Upper lobe of right lung (tissue), 1 donor: ENCODE measurements at places on chromosomes 3 and 15.
A peak's percentile ranks its signal among the peaks of the same experiment; 100 is the strongest.

DNA sequence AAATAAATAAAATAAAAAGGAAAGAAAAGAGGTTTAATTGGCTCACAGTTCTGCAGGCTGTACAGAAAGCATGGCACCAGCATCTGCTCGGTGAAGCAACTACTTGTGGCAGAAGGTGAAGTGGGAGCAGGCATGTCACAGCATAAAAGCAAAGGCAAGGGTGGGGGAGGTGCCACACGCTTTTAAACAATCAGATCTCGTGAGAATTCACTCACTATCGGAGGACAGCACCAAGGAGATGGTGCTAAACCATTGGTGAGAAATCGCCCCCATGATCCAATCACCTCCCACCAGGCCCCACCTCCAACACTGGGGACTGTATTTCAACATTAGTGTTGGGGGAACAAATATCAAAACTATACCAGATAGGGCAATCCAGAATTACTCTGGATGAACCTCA is 15.3 kb downstream of the SCG3 start:
- DNase-seq: no peak

DNA sequence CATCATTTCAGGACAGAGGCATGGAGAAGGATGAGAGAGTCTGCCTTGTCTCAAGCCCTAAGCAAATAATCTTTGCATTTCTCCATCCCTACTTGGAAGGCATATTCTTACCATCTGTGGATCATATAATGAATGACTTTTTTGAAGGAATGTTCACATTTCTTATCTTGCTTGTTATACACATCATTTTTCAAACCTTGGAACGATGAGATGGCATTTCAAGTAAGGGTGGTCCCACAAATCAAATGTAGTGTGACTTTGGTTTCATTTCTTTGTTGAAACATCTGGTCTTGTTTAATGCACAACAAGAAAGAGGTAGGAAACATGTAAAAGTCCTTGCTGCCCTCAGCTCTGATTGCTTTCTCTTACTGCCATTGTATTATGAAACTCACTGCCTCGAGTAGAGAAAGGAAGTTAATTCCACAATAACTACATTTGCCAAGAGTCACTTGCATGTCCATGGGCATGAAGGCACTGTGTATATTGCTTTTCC is 32.1 kb downstream of the RBMS3 start:
- no peak for DNase-seq

DNA sequence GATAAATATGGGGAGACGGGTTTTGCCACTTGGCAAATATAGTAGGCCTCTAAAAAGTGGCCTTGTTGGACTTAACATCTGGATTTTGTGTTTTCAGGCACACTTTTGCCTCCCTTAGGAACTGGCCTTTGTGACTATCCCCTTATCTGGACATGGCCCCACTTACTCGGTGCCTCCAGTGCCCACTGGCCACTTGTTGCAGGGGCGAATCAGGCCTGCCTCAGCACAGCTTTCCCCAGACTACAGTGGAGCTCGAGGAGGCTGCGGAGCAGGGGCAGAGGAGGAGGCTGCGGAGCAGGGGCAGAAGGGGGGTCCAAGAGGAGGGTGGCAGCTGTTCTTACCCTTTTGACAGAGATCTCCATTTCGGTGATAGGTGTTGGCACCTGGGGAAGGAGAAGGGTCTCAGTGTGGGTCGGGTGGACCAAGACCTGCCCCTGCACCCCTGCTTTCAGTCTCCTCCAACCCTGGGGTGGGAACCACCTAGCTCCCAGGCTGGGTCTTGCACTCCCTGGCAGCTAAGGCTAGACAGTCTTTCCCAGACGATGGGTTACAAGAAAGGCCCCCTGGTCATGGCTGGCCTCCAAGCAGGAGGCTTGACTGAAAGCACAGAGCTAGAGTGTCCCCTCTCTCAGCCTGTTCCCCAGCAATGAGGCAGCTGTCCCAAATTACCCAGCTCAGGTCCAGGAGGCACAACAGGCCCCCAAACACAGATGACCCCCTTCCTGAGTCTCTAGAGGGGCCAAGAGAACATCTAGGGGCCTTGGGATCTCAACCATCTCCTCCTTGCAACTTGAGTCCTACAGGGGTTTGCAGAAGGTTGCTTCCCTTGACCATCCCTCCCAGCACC is 6.1 kb downstream of the SEMA3G start:
- no peak for DNase-seq

GRCh38 chr3:25297667-25298585 is 130.1 kb upstream of the RARB start:
- no peak for DNase-seq

- DNase-seq: no peak
These were observed 147.8 kb downstream of the SLC9A9 start for GRCh38 chr3:143700431-143700975.

- DNase-seq: no peak
These were observed 1.7 kb downstream of the TBC1D5 start for GRCh38 chr3:17740721-17741141.

DNA sequence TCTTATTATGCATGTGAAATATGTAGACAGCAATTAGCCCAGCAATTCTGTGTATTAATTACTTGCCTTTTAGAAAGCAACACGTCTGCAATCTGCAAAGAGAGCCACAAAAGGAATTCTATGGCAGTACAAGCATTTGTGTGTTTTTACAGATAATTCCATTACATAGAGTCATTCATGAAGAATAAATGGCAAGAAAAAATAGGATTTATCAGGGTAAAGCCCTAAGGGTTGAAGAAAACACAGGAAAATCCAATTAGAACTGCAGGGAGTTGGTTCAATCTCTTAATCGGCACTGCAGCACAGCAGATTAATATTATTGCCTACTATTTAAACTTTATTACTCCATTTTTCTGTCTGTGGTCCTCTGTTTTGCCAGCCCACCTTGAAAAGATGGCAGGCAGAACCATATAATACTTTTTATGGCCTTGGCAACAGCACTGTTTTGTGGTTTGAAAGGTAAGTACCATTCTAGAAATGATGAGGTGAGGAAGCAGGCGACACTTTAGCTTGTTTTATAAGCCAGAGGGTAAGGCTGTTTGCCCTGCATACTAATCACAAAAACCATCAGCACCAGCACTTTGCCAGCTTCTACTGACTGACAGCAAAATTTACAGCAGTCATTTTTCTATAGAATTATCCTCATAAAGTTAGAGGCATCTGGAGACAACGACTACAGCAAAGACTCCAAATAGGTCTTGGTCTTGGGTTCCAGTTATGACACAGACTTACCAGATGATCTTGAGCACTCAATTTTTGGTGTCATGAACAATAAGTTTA is 638.2 kb upstream of the NAALADL2 start:
- DNase-seq: no peak

- no peak for DNase-seq
These were observed 607 bp upstream of the PPP1R14D start for GRCh38 chr15:40829115-40829514.

- DNase-seq: no peak
These were observed 378.7 kb upstream of the ATP11B start for GRCh38 chr3:182414586-182414985.

GRCh38 chr15:77180757-77181156 is 109.8 kb upstream of the TSPAN3 start:
- no peak for DNase-seq

GRCh38 chr3:52291508-52292181 is 4.0 kb downstream of the GLYCTK start:
- peak; percentile 55 for DNase-seq

DNA sequence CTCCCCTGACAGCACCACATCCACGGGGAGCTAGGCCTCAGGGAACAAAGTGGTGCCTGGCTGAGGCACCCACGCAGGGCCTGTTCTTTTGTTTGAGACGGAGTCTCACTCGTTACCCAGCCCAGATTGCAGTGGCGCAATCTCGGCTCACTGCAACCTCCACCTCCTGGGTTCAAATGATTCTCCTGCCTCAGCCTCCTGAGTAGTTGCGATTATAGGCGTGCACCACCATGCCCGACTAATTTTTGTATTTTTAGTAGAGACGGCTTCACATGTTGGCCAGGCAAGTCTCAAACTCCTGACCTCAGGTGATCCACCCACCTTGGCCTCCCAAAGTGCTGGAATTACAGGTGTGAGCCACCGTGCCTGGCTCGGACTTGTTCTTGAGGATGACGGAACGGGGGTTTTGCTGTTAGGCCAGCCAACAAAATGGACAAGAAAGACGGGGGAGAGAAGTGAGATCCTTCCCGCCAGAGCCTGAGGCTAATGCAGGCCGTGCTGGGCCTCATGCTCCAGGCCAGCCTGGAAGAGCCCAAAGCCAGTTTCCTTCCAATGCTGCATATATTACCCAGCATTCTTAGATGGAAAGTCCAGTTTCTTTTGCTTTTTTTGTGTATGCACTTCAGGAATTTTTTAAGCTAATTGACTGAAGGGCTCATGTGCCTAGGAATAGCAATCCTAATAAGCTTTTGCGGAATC is 28.1 kb upstream of the FURIN start:
- DNase-seq: no peak

- no peak for DNase-seq
These were observed 33.0 kb downstream of the DNAH1 start for GRCh38 chr3:52349131-52349530.

DNA sequence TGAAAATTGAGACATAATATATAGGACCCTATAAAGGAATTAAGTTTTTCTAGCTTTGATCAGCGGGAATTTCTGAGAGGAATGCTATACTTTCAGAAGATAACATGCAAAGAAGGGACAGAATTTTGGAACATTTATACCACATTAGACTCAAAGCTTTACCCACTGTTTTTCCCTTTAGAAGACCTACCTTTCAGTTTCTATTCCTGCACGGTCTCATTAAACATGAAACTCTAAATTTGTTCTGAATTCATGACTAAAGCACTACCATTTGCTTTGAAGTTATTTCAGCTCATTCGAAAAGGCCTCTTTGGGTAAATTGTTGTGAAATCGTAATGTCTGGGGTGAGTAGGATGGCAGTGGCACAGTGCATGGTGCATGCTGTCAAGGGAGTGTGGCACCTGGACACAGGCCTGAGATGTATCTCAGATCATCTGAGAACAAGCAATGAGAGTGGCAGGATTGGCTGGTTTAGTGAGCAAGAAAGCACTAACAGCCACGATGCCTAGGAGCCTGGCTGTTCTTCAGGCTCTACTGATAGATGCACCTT is 42.5 kb downstream of the CHCHD4 start:
- no peak for DNase-seq

DNA sequence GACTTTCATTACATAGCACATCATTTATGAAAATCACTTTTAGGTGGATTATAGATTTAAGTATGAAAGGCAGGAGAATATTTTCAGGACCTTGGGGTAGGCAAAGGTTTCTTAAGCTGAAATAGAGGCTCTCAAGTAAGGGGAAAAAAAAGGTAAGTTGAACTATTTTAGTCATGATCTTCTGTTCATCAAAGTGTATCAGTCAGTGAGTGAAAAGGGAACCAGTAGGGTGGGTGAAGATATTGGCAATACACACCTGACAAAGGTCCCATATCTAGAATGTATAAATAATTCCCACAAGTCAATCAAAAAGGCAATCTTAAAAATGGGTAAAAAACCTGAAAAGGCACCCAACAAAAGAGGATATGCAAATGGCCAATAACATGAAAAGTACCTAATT is 218.6 kb downstream of the KLF13 start:
- no peak for DNase-seq

DNA sequence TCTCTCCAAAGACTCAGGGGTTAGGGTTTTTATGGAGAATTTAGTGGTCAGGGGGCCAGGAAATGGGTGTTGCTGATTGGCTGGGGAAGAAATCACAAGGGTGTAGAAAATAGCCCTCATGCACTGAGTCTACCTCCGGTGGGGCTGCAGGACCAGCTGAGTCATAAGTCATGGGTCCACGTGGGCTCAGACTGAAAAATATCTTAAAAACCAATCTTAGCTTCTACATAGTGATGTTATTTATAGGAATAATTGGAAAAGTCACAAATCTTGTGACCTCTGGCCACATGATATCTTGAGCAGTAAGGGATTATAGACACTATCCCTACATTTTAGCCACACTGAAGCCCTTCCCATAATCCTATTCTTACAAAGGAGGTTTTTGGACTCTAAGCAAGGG is 224.0 kb downstream of the DPH6 start:
- no peak for DNase-seq

DNA sequence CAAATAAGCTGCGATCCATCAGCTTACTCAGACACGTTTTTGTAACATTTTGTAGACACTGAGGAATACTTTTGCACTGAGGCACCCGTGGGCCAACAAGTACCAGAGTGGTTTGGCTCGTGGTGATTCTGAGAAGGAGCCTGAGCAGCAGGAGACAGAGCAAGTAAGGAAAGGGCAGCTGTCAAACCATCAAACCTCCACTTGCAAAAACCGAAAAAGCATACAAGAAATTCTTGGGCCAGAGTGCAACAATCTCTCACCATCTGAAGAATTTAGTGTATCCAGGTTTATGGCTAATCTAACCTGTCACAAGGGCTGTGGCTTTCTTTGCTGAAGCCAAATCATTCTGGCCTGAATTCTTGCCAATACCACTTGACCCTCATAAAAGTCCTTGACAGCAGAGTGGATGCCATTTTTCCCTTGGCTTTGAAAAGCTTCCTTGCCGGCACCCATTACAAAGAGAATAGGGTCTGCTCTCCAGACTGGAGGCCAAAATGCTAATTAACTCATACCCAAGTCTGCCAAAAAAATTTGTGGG is 56.7 kb downstream of the MYO1E start:
- no peak for DNase-seq

DNA sequence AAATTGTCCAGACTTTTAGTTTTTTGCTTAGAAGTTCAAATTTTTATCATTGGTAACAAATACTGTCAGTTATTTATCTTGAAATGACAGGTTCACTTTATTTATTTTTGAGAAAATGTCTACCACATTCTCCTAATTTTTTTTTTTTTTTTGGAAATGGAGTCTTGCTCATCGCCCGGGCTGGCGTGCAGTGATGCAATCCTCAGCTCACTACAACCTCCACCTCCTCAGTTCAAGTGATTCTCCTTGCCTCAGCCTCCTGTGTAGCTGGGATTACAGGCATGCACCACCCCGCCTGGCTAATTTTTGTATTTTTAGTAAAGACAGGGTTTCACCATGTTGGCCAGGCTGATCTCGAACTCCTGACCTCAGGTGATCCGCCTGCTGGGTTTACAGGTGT is 16.1 kb upstream of the EBLN2 start:
- no peak for DNase-seq

GRCh38 chr3:121515313-121515712 is 30.5 kb downstream of the POLQ start:
- DNase-seq: no peak

- no peak for DNase-seq
These were observed 54.0 kb downstream of the HEG1 start for GRCh38 chr3:125001557-125002413.

- no peak for DNase-seq
These were observed 30.2 kb downstream of the DAG1 start for GRCh38 chr3:49500205-49500731.

DNA sequence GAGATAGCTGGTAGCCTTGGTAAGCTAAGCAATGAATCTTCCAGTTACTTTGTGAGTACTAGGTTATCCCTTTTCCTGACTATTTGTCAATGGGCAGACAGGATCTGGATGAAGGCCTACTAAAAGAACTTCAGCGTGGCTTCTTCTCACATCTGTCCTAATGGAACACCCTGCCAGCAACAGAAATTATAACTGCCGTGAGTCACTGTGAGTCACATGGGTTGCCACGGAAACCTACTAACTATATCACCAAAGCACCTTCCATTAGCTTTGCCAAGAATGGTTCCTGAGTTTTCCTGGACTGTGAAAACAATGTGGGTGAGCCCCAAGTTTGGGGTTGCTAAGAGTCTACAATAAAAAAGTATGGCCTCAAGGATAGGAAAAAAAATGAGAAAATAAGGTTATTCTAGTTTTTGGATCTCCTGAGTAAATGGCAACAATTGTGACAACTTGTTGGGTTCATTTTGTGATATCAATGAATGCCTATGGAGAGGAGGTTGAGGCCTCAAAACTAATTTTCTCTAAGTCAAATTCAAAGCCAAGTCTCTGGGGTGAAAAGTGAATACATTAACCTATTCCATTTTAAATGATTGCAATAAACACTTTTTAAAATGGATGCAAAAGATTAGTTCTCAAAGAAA is 195.1 kb upstream of the ICE2 start:
- no peak for DNase-seq
